Stimulated activated CD8-positive, alpha-beta memory T cell treated with anti-CD3 and anti-CD28 coated beads, Interleukin-4, amount 100 ng/mL, for 1 hour (primary cell): ENCODE measurements at places on chromosomes 13 and 19.

- DNase-seq: no peak
These were observed 8.9 kb downstream of the CEBPA start for GRCh38 chr19:33293255-33294057.

DNA sequence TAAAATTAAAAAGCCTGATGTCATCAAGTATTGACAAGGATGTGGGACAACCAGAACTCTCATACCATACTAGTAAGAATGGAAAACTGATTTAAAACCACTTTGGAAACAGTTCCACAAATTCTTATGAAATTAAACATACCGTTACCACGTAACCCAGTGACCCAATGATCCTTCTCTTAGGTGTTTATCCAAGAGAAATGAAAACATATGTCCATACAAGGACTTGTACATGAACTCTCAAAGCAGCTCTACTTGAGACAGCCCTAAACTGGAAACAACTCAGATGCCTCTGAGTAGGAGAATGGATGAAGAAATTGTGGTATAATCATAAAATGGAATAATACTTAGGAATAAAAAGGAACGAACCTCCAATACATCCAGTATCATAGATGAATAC is 27.6 kb downstream of the SLC6A16 start:
- no peak for DNase-seq

- DNase-seq: no peak
These were observed 67.3 kb downstream of the ZAR1L start for GRCh38 chr13:32247887-32248286.

- no peak for DNase-seq
These were observed 22.3 kb downstream of the KCTD4 start for GRCh38 chr13:45178349-45179162.

DNA sequence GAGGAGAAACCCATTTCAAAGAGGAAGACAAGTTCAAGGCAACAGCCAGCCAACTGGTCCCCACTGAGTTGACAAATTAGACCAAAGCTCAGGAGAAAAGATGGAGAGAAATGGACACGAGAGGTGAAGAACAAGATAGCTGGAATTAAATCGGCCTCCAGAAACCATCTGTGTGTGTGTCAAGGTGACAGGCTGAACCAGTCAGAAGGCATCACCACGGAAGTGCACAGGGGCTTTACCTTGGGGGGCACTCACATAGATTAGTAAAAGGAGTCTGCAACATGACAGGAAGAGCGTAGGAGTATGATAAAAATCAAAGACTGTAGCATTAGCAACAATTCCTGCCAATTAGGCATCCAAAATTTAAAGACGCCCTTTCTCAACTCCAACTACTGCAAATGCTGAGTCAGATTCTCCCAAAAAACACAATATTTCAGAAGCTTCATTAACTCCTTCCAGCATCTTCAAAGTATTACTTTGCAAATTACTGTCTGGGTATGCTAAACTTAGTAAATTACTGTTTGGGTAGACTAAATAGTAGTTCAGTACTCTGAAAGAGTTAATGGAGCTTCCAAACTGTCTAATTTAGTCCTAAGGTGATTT is 66.2 kb downstream of the FOXO1 start:
- no peak for DNase-seq

DNA sequence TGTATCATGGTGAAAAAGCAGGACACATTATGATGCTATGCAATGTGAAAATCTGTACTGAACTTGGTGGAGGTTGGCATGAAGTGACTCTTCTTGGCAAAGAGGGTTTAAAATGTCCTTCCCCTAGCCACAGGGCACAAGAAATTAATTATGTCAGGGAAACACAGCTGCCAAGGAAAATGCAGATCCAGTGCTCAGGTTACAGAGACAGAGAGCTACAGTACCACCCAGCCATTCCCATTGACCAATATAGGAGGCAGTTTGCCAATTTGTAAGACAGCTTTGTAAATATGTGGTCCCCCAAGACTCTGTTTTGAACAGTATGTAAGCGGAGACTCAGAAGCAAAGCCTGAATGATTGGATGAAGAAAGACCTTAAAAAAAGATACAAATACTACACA is 69.4 kb upstream of the KLF12 start:
- no peak for DNase-seq

- no peak for DNase-seq
These were observed 39.3 kb upstream of the KCTD4 start for GRCh38 chr13:45240143-45240542.

- DNase-seq: no peak
These were observed 28.5 kb downstream of the GARRE1 start for GRCh38 chr19:34282611-34283519.

DNA sequence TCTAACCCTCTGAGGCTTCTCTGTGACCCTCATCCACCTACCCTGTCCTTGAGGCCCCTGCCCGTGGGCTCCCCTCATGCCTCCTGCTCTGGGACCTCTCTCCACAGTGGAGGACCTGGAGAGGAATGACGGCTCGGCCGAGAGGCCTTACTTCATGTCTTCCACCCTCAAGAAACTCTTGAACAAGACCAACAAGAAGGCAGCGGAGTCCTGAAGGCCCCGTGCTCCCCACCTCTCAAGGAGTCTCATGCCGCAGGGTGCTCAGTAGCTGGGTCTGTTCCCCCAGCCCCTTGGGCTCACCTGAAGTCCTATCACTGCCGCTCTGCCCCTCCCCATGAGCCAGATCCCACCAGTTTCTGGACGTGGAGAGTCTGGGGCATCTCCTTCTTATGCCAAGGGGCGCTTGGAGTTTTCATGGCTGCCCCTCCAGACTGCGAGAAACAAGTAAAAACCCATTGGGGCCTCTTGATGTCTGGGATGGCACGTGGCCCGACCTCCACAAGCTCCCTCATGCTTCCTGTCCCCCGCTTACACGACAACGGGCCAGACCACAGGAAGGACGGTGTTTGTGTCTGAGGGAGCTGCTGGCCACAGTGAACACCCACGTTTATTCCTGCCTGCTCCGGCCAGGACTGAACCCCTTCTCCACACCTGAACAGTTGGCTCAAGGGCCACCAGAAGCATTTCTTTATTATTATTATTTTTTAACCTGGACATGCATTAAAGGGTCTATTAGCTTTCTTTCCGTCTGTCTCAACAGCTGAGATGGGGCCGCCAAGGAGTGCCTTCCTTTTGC is 10.8 kb upstream of the ILF3 start:
- no peak for DNase-seq

DNA sequence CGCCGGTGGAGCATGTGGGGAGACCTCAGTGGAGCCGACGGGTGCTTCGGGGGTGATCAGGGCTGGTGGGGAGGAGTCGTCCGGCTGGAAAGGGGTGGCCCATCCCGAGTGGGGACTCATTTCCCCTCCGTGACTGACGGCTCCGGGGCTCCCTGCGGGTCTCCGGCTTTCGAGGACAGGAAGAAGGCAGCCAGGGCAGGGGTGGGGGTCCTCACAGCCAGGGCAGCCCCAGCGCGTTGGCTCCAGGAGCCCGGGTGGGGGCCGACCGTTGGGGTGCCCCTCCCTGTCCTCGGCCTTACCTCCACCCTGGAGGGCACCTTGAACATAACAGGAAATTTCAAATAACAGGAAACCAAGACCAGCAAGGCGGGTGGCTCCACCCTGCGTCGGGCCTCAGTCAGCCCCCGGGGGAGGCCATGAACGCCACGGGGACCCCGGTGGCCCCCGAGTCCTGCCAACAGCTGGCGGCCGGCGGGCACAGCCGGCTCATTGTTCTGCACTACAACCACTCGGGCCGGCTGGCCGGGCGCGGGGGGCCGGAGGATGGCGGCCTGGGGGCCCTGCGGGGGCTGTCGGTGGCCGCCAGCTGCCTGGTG is at the start of gene S1PR4:
Gene S1PR4 (plus strand): TSS at position 393 of the 596 bp plus-strand sequence. CDS start 24 bp downstream, at position 417.
- no peak for DNase-seq

GRCh38 chr19:5001615-5002014 is 32.7 kb downstream of the KDM4B start:
- peak; percentile 6 for DNase-seq

DNA sequence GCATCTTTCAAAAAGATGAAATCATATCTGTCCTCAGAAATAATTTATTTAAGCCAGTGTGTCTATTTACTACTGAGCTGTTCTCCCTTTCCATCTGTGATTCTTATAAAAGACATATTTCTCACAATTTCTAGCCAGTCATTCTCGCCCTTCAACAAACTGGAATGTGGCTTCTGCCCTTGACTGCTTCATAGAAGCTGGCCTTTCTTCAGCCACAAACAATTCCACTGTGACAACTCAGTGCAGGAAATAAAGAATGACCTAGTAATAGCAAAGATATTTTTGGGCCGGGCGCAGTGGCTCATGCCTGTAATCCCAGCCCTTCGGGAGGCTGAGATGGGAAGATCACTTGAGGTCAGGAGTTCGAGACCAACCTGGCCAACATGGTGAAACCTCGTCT is 655.5 kb downstream of the PCDH9 start:
- DNase-seq: no peak

DNA sequence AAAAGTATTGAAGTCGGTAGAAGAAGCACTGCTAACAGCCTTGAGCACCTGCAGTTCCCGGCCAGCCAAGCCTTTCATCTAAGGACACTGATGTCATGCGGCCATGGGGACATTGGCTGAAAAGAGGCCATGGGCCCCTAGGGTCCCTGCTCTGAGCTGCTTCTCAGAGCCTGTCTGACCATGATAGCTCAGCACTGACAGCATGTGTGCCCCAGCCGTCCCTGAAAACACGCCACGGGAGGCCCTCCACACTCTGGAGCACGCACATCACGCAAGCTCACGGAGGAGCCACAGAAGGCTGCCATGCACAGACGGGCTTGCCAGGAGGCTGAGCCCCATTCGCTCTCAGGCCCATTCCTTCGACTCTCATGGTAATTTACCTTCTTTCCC is 51.8 kb downstream of the MLLT1 start:
- no peak for DNase-seq

DNA sequence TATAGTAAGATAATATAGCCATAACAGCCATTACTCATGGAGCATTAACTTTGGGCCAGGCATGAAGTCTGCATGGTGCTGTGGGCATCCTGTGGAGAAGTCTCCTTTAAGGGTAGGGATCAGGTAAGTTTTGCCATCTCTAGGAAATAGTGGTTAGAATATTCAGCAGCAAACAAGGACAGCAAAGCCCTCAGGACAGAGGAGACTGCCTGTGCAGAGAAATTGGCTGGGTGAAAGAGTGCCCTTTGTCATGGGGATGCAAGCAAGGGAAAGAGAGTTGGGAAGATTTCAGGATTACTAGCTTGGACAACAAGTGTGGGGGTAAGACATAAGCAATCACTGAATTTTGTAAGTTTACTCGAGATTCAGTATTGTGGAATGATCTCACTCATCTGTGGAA is 15.7 kb upstream of the OBI1 start:
- no peak for DNase-seq

DNA sequence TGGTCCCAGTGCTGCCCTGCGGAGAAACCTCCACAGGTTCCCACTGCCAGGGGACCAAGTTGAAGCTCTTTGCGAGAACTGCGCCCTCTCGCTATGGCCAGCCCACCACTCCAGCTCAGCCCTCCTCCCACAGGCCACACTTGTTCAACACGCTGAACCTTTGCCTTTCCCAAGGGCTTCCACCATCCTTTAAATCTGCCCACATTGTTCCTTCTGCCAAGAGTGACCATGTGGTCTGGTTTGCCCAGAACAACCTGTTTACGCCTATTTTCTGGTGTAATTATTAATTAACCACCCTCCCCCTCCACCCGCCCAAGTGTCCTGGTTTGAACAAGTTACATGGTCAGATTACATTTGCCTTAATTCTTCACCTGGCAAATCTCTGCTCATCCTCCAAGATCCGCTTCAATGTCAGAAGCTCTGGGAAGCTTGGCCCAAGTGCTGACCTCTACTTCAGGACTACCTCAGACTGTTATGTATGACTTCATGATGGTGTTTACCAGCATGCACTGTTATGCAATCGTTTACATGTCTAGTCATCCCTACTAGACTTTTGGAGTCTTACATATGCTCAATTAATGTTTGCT is 12.0 kb upstream of the USP12 start:
- DNase-seq: no peak

GRCh38 chr13:33178209-33178840 is 107.2 kb downstream of the STARD13 start:
- DNase-seq: no peak

- DNase-seq: no peak
These were observed 479.1 kb downstream of the FOXO1 start for GRCh38 chr13:40187324-40187795.

GRCh38 chr19:42224940-42225717 is 5.0 kb downstream of the ZNF526 start:
- DNase-seq: no peak

DNA sequence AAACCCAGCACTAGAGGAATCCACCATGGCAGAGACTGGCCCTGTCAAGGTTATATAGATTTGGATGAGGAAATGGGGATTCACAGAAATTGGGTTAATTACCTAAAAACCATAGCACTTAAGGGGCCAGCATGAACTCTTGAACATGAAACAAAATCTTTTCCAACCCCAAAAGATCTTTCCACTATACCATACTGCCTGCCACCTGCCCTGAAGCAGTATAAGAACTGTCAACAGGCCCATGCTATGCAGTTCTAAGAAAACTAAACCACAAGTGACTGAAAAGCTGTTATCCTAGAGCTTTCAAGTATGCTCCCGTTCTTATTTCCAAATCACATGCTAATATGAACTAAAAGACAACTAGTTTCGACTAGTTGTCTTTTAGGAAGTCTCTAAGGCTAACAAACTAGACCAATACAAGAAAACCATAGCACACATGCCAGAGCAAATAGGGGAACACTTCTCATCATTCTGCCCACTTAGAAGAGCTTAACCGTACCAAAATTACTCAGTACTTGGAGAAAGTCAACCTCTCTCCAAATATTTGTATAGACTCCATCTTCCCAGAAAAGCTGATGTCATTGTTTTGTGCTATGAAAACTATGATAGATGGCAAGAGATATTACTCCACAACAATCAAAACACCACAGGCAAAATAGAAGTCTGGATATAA is 27.5 kb downstream of the HSPH1 start:
- no peak for DNase-seq

DNA sequence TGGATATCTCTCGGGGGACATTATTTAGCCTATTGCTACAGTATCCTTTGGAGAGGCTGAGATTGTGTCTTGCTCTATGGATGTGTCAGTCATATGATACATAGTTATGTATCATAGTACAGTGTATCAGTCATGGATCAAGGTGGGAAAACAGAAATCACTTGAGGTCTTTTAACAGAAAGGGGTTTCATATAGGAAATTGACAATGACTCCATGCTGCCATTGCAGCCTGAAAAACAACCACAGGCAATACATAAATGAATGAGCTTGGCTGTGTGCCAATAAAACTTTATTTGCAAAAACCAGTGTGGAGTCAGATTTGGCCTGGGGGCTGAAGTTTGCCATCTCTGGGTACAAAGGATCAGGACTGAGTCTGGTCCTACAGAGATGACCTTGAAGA is 35.4 kb downstream of the COLGALT1 start:
- DNase-seq: no peak

GRCh38 chr13:44930963-44931623 is 58.2 kb downstream of the NUFIP1 start:
- no peak for DNase-seq

- no peak for DNase-seq
These were observed 17.5 kb downstream of the LRRC63 start for GRCh38 chr13:46229251-46229650.

DNA sequence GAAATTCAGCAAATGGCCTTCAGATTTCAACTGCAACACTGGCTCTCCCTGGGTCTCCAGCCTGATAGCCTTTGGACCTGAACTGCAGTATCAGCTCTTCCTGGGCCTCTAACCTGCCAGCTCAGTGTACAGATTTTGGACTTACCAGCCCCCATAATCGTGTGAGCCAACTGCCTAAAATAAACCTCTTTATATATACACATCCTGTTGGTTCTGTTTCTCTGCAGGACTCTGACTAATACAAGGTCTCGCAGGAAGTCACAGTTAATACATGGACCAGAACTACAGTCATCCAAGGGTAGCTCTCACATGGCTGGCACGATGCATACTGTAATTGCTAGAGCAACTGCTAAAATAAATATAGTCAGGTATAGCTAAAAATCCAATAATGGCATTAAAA is 85.1 kb downstream of the KATNAL1 start:
- no peak for DNase-seq
